ENCODE measurements at places on chromosomes 7 and 10. TPM values are rescaled to one million over a fixed set of nuclear protein-coding genes. Genes with fewer than 3 reads are reported as not detected.

DNA sequence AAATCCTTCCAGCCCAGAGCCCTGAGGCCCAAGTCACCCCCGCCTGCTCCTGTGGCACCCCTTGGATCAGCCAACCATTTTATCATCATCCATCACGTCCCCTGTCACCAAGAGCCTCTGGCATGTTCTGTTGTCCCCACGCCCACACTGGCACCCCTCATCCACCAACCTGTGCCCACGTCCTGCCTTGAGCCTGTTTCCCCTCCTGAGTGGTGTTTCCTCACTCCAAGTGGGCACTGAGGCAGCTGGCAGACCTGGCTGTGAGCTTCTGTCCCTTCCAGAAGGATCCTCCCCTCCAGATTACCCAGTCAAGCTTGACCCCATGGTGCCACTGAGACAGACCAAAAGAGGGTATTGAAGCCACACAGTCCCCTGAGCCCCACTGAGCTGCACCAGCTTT lies 71.4 kb upstream of the ANTXRL start:
- DNase-seq = no peak

DNA sequence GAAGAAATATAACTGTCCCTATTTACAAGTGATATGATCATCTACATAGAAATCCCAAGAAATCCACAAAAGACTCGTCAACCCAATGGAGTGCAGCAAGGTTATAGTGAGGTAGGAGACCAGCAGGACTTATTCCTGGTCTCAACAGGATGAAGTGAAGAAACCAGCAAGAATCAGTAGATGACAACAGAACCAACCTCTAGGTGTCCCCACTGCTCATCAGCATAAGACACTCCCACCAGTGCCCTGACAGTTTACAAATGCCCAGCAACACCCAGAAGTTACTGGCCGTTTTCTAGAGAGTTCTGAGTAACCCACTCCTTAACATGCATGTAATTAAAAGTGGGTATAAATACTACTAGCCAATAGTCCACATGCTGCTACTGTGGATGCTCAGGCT lies 470.5 kb upstream of the LRRTM3 start:
- no peak for DNase-seq

- no peak for DNase-seq
These were observed 78.0 kb downstream of the ARL5B start for GRCh38 chr10:18737236-18737635.

DNA sequence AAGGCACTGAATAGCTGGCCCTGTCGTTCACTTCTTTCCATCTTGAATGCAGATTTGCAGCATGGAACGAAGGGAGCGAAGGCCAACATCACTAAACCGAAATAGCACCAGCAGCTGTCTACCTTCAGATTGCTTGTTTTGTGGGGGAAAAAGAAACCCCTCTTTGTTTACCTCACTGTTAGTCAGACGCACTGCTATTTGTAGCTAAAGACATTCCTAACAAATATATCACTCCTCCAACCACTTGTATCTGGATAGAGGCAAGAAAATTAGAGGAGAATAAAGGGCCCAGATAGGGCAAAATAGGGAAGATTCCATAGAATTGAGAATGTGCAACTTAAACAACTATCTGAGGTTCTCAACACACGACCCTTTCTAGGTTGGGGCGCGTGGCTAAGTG lies 26.5 kb downstream of the ANK3 start:
- DNase-seq = no peak

- DNase-seq = no peak
These were observed 65.9 kb upstream of the ATP6V0A4 start for GRCh38 chr7:138863931-138864330.

- peak; percentile 95 for DNase-seq
These were observed 152.1 kb downstream of the OAT start for GRCh38 chr10:124266468-124267230.

DNA sequence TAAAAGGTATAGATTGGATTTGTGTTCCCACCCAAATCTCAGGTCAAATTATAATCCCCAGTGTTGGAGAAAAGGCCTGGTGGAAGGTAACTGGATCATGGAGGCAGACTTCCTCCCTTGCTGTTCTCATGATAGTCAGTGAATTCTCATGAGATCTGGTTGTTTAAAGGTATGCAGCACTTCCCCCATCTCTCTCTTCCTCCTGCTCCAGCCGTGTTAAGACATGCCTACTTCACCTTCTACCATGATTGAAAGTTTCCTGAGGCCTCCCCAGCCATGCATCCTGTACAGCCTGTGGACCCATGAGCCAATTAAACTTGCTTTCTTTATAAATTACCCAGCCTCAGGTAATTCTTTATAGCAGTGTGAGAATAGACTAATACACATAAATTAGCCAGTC lies 39.1 kb downstream of the HTR7 start:
- DNase-seq = no peak

- DNase-seq = peak; percentile 21
These were observed 1124.7 kb downstream of the DNAJB9 start for GRCh38 chr7:109694149-109695071.

DNA sequence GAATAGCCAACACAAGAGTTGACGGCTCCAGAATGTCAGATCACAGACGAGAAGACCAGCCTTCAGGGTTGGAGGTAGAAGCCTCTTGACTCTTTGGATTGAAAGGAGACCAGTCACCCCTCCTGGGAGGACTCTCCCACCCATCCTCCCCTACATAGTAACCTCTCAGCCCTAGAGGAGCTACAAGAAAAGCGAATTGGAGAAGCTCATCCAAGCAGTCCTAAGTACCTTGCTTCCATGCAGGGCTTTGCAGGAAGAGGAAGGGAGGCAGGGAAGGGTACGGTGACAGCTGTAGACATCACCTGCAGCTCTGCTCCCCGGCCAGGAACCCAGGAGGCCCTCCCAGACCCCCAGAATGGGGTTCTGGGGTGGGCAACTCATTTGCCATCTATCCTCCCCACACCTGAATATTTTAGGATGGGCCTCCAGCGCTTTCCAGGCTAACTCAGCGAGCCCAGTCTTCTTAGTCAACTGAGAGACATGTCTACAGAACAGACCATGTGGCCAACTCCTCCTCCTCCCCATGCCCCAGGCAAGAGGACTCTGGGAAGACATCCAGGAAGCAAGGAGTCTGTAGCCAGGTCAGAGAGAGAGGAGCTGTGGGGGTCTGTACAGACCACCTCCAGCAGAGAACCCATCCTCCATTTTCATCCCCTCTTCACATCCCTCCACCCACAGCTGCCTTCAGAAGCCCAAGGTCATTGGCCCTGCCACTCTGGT lies 55.6 kb upstream of the LBX1 start:
- DNase-seq = peak; percentile 77

- DNase-seq = peak; percentile 17
These were observed 208.6 kb downstream of the PTPRN2 start for GRCh38 chr7:158378978-158379377.

GRCh38 chr7:28077616-28078015 lies 103.0 kb downstream of the JAZF1 start:
- DNase-seq = no peak

DNA sequence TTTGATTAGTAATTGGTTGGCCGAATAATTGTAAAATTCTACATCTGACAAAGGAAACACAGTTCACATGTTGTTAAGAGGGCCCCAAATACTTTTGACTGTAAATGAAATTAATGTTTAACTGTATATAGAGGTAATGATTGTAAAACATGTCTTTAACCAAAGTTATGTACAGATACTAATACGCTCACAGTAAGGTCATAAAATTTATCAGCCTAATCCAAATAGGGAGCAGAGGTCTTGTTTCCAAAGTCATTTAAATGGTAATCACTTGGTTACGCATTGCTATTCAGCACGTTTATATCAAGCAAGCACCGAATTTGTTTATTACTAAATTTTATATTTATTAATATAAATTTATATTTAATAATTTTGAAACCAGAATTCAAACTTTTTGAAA lies 1.4 kb downstream of the PHYHIPL start:
- no peak for DNase-seq

GRCh38 chr10:125782054-125782453 lies 6.4 kb upstream of the MMP21 start:
- no peak for DNase-seq

DNA sequence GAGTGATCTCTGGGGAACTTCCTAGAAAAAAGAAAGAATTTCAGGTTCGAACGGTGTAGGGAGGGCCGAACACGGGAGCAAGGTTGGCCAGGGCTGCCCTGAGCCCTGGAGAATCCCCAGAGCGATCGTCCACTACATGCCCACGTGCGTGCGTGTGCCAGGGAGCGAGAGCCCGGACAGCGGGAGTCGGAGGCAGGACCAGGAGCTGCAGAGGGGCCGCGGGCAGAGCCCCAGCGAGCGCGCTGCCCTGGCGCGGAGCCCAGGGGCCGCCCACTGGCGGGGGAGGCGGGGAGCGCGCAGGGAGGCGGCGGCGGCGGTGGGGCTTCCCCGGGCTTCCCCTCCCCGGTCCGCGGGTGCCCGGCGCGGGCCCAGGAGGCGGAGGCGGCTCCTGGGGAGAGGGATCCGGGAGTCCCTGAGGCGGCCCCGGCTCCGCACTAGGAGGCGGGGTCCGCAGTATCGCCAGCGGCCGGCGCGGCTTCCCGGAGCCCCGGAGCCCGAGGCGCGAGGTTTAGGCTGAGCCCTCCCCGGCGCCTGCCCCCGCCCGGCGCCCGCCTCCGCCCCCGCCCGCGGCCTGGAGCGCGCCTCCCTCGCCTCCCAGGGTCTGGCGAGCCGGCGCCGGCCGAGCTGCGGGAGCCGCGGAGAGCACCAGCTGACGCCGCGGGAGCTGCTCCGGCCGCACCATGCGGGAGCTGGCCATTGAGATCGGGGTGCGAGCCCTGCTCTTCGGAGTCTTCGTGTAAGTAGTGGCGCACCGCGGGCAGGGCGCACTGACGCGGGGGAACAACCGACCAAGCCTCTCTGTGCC lies at the start of gene PLPP4:
Gene PLPP4 (plus strand): TSS at position 602 of the 805 bp plus-strand sequence. CDS start 79 bp downstream, at position 681.
- DNase-seq = peak; percentile 97

- no peak for DNase-seq
These were observed 120.5 kb downstream of the UBE2H start for GRCh38 chr7:129832282-129832681.

LRIT1 gene
- total RNA-seq = not detected

RADIL gene
- total RNA-seq = 0.29 TPM

MAP3K8 gene
- 10.3 TPM for total RNA-seq

EBLN1 gene
- total RNA-seq = not detected

POT1 gene
- 30.1 TPM for total RNA-seq

UCMA gene
- not detected for total RNA-seq

MMP21 gene
- total RNA-seq = not detected

PLXDC2 gene
- 86.9 TPM for total RNA-seq

MSMB gene
- not detected for total RNA-seq

LRRC61 gene
- total RNA-seq = 1.8 TPM

TUBAL3 gene
- total RNA-seq = not detected

KCND2 gene
- 9.4 TPM for total RNA-seq

All from osteoblast (primary cell).